Ascending aorta (tissue), 2 donors: ENCODE measurements at places on chromosomes 4 and X. TPM values are rescaled to one million over a fixed set of nuclear protein-coding genes. Genes with fewer than 3 reads are reported as not detected.

- no peak for DNase-seq
These were observed 7.5 kb upstream of the KLHL5 start for GRCh38 chr4:39054497-39054896.

- DNase-seq, result no peak
These were observed 71.9 kb downstream of the PDLIM5 start for GRCh38 chr4:94523617-94524016.

The PHEX gene
- 0.96 TPM for total RNA-seq

DNA sequence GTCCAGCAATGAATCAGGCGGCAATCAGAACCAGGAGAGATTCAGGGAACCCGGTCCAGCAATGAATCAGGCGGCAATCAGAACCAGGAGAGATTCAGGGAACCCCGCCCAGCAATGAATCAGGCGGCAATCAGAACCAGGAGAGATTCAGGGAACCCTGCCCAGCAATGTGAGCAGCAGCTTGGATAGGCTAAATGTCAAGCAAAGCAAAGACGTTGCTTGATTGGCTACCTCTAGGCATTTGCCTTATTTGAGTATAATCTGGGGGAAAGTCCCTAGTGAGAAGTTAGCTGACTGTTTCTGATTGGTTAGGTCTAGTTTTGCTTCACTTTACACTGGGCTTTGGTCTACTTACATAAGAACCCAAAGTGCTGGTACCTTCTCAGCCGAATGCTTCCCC is 1212.2 kb upstream of the TENM3 start:
- DNase-seq, result no peak

DNA sequence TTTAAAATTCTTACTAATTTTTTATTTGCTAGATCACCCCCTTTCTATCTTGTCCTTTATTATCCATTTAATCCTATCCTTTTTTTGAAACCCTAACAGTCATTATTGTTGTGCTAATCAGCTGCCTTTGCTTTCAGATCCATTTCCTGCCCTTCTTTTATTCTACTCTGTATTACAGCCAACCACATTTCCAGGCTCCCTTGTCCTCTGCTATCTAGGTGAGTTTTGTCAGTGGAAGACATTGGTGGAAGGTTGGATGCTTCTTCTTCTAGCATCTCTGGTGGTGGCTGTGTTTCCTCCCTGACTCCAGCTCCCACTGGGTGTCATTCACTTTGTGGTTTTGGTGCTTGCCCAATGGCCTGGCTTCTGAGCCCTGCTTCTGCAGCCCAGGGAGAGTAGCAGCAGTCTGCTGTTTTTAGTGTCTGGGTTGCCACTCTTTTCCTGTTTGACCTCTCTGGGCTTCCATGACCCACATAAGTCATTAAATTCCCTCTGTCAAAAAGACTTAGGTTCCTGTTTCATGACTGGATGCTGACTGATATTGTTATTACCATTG is 225.2 kb upstream of the PGRMC2 start:
- no peak for DNase-seq

The FAM47E gene
- total RNA-seq, result not detected

The AR gene
- 16.3 TPM for total RNA-seq

DNA sequence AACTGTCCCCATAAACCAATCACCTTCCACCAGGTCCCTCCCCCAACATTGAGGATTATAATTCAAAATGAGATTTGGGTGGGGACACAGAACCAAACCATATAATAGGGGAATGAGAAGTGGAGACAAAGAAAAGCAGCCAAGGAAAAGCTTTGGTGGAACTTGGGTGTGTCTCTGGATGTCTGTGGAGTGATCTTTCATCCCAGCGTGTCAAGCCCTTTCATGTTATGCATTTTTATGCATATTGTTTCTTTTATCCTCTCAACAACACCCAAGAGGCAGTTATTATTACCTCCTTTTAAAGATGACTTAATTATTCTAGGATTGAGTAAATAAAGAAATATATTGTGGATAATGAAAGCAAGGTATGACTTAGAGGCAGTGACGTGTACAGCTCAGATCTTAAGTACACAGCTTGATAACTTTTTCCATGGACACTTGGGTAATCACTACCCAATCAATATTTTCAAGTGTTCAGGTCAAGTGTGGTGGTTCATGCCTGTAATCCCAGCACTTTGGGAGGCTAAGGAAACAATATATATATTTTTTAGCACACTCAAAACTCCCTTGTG is 42.6 kb upstream of the HOPX start:
- DNase-seq, result no peak

- no peak for DNase-seq
These were observed 197.8 kb downstream of the PDGFC start for GRCh38 chr4:156773648-156774357.

GRCh38 chrX:153394612-153395011 is 6.5 kb downstream of the PNMA6E start:
- DNase-seq, result no peak

DNA sequence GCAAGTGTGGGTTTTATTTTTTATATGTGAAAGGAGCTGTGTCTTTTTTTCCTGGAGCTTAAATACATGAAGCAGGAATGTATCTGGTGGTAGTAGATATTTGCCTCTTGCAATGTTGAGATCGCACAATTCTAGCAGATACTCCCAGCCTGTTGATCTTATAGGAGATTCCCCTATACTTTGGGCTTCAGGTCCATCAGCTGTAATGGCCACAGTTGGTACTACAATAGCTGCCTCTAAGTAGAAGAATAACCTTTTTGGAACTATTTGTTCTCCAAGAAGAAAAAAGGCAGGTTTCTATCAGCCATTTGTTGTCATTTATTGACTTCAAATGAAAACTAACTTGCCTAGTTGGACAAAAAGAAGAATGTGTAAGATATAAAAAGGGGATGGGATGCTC is 37.7 kb downstream of the LIMCH1 start:
- DNase-seq, result no peak

The NDNF gene
- 1.9 TPM for total RNA-seq

DNA sequence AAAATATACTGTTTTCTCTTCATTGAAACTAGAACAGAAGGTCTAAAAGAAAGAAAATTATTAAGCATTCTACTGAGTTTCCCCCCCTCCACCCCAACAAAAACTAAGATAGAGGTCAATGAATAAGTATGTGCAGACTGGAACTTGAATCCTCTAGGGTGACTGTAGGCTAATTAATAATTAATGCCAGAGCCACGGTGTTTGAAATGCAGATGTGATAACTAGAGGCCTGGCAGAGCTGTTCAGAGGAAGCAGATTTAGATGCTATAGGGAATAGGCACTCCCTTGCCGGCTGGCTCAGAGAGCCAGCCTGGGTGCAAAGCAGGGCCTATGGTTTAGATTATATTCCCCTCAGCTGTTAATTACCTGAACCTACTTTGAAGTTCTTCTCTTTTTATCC is 12.2 kb upstream of the POU3F4 start:
- no peak for DNase-seq

DNA sequence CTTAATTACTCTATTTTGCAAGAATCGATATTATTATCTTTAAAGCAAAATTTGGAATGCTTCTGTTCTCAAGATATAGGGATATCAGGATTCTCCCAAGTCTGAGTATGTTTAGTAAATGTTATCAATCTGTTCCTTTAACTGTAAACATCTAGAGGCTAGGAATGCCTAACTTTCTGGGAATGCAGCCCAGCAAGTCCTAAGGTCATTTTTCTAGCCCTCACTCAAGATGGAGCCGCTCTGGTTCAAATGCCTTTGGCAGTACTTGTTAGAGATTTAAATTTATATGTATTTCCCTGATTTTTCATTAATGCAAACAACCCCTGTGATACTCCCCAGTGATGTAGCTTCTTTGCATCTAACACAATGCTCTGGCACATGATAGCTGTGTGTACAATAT is 623.8 kb upstream of the LCORL start:
- DNase-seq, result no peak

DNA sequence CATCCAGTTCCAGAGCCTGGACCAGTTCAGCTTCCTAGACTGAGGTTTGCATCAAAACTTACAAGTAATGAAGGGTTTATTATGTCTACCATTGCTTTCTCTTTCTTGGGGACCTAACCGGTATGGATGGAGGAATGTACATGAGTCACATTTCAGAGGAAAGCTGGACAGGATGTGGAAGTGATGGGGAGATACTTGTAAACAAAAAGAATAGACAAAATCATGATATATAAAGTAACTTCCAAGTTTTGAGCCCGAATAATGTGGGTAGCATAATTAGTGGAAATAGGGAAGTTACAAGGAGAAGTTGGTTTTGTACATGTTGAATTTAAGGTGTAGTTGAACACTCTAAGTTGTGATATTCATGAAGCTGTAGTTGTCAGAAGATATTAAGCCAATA is 15.0 kb downstream of the FNIP2 start:
- no peak for DNase-seq

DNA sequence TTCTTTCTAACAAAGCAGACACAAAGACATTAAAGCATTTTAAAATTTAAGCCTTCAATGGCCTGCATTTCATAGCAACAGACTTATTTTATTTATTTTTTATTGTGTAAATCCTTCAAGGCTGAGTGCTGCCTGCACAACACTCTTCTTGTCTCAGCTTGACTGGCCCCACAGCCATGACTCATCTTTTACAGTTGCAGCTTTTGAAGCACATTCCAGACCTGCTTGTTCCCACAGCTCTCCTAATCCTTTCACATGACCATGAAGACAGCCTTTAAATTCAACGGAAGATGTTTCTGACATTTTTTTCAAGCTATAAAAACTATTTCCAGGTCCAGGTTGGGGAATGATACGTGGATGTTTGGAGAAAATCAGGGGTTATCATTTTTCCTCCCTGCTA is 276.9 kb upstream of the TACR3 start:
- DNase-seq, result no peak

The HPF1 gene
- 0.53 TPM for total RNA-seq

GRCh38 chrX:3527166-3527565 is 180.7 kb upstream of the MXRA5 start:
- no peak for DNase-seq

DNA sequence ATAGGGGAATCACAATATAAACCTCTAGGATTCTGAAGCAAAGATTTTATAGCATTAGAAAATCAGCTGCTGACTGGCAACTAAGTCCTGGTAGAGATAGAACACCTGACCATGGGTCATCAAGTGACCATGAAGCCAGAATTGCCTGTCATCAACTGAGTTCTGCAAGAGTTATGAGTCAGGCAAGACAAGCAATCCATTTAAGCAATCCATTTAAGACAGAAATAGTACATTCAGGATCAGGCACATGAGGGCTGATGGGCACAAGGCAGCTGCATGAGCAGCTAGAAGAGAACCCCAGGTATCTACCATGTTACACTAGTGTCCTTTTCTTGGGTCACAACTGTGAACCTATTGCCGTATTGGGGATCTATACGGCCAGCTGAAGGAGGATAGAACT is 98.9 kb downstream of the SPRY1 start:
- no peak for DNase-seq

The SMIM43 gene
- total RNA-seq, result not detected

GRCh38 chrX:48957477-48957826 is at the start of gene OTUD5:
Gene OTUD5 (minus strand): TSS chrX:48957607. CDS start chrX:48957570, 37 bp downstream.
- DNase-seq, result no peak

DNA sequence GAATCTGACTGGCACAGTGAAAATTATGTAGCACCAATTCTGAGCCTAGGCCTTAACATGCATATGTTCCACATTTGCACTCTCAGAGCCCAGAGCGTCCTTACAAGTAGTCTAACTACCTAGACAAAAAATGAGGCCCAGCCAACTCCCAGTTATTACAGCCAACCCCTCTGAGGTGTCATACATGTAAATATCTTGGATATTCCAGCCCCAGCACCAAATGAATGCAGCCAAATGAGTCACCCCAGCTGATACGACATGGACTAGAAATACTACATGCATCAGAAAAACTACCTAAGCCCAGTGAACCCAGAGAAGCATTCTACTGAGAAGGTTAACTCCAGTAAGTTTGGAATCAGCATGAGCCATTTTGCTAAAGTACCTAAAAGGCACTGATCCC is 145.1 kb downstream of the STPG2 start:
- DNase-seq, result no peak

DNA sequence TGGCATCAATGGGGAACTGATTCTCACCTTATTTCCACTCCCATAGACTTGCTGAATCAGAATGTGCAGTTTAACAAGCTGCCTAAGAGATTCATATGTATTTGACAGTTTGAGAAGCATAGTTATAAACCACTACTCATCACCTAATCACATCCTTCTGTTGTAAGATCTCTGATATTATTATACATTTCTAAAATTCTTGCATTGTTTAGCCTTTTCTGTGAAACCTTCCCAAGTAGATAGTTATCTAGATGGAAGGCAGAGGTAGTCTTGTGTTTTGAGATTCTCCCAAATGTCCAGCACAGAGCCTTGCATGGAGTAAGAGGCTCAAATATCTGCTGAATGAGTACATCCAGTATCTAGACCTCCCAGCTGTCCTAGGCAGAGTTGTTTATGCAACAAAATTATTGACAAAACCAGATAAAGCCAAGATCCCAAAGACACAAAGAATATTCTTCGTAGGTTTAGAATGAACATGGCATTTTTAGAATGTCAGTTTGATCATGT is 227.3 kb downstream of the KDR start:
- DNase-seq, result no peak

- no peak for DNase-seq
These were observed 756.3 kb upstream of the ATOH1 start for GRCh38 chr4:93072292-93072691.

GRCh38 chr4:133887723-133888122 is 313.9 kb downstream of the PABPC4L start:
- no peak for DNase-seq

The TMEM175 gene
- 41.2 TPM for total RNA-seq

The SLC25A31 gene
- total RNA-seq, result not detected

- DNase-seq, result no peak
These were observed 159.4 kb downstream of the TRAM1L1 start for GRCh38 chr4:116925900-116926457.

The PLS3 gene
- total RNA-seq, result 155 TPM

DNA sequence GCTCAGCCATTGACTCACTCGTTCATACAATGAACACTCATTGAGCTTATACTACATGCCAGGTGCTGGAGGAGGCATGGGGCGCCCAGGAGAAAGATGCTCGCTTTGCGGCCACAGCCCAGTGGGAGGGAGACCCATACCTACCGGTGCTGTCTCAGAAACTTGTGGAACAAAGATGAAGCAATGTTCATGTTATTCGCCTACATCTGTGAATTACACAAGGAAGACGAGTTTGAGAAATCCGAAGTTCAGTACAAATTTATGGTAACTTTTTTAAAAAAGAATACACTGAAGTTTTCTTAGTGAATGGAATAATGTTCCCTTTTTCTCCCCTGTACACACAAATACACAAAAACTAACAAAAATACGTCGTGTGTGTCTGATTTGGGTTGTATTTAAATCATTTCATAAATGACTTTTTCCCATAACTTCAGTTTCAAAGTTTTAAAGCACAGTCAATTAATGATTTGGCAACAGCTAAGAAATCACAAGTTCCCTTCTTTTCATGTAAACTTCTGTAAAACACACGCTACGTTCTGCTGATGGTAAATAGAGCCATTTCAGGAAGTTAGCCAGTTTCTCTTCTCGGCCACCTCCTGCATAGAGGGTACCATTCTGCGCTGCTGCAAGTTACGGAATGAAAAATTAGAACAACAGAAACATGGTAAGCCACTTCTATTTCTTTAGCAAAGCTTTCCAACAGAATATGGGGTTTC is at the start of gene TLR8:
Gene TLR8, plus strand, starts transcription at position 575 of the 716 bp plus-strand sequence. Its CDS starts 87 bp downstream, at position 662.
- no peak for DNase-seq
